ENCODE measurements at places on chromosomes 4 and X.

DNA sequence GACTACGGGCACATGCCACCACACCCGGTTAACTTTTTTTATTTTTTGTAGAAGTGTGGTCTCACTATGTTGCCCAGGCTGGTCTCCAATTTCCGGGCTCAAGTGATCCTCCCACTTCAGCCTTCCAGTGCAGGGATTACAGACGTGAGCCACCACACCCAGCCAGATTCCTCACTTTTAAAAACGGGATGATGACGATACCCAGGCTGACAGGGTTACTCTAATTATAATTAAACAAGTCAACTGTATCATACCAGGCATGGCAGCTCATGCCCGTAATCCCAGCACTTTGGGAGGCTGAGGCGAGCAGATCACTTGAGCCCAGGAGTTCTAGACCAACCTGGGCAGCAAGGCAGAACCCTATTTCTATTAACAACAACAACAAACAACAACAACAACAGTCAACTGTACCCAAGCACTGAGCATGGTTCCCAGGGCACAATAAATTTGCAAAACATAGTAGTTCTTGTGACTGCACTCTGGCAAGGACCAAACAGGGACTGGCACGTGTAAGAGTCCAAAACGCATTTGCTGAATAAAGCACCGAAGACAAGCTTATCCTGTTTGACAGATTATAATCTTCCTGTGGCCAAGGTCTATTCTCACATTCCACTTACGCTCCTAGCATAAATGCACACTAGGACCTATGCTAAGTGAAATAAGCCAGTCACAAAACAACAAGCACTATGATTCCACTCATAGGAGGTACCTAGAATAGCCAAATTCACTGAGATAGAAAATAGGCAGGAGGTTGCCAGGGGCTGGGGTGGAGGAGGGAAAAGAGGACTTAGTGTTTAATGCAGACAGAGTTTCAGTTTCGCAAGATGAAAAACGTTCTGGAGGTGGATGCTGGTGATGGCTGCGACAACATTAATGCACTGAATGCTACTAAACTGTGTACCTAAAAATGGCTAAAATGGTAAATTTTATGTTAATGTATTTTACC, 77.5 kb downstream of the IRF2 start:
- DNase-seq: no peak

GRCh38 chrX:41240509-41240908, 93.5 kb upstream of the DDX3X start:
- DNase-seq: no peak

DNA sequence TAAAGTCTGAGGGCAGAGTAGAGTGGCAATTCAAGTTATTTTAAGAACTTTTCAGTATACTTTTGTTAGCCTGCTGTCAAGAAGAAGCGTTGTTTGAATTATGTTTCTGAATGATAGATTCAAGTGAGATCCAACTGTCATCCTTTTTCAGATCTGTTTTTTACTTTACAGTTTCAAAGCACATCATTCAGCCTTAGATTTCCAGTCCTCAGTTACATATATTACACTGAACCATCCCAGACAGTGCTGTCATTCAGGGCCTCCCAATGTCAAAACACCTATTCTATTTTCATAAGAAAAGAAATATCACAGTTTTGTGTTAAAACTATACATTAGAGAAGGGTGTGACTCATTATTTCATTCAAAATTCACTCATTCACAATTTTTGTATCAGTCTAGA, 856.9 kb downstream of the ADGRL3 start:
- DNase-seq: no peak

DNA sequence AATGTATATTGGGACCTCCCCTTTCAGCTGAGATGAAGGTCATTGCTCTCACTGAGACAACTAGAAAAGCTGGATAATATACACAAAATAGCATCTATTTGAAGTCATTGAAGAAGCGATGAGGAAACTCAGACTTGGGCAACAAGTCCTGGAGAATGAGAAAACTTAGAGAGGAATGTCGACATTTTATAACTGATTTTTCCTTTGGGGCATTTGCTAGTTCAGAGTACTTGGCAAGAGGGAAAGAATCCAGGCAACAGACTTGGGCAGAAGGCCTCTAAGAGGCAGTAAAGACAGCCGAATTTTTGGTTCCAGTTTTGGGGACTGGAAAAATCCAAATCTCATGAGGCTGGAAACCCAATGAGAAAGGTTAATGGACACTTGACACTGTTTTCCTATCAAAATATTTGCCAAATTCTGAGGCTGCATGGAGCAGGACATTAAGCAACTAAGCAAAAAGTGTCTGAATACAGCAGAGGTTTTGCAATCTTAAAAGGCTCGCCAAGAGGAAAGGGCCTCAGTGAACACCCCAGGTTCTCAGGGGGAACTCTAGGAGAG, 21.0 kb upstream of the ANXA5 start:
- DNase-seq: no peak

GRCh38 chrX:130885996-130886395, 17.0 kb downstream of the ENOX2 start:
- no peak for DNase-seq

GRCh38 chr4:31702326-31702725, 982.2 kb downstream of the PCDH7 start:
- DNase-seq: no peak

- no peak for DNase-seq
Measured at GRCh38 chr4:71862315-71862714, 78.4 kb upstream of the GC start.

- no peak for DNase-seq
Measured at GRCh38 chr4:123587983-123588494, 191.4 kb downstream of the SPRY1 start.

DNA sequence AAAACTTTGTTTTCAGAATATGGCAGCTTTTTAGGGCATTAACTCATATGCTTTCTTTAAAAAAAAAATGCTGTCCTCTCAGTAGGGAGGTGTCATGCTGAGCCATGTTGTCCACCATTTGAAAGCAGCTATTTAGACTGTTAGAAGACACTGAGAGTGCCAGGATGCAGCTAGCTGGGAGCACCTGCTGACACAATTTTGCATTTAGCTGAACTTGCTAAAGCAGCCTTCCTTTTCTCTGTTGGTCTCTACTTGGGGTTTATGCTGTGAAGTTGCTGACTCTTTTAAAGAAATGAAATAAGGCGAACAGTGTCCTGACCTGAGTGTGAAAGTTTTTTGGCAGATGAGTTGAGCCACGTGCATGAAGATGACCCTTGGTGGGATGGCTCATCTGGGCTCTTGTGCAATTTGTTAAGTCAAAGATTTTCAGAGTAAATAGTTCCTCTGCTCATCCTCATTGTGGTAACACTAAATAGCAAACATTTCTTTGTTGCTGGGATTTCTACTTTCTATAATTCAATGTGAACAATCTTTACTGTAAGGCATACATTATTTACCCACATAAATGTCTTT, 64.5 kb downstream of the CDS1 start:
- DNase-seq: no peak

DNA sequence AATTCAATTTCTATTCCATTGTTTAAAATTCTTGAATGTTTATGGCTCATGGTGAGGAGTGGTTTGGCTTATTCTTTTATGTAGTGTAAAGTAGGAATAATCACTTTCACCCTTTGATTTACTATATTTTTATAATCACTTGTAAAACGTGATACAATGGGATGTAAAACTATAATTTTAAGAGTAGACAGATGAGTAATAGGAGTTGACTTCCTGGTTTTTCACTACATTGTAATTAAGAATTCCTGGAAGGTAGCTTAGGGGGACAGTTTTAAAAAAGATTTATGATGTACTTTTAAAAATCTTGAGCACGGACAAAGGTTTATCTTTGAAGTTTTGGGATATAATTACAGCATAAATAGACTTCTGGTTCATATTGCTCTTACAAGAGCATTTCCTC, 65.3 kb downstream of the PDGFC start:
- no peak for DNase-seq

DNA sequence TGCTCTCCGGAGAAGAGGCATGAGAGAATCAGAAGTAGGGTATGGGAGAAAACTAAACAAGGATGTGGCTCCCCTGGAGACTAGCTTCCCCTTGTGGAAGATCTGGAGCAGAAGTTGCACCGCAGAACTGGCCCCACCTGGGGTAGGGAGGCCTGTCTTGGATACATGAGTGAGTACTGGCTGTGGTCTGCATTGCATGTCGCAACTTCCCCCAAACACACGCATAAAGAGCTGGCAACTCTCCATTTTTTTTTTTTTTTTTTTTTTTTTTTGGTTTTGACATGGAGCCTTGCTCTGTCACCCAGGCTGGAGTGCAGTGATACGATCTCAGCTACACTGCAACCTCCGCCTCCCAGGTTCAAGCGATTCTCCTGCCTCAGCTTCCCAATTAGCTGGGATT, 119.9 kb downstream of the EGF start:
- DNase-seq: no peak

DNA sequence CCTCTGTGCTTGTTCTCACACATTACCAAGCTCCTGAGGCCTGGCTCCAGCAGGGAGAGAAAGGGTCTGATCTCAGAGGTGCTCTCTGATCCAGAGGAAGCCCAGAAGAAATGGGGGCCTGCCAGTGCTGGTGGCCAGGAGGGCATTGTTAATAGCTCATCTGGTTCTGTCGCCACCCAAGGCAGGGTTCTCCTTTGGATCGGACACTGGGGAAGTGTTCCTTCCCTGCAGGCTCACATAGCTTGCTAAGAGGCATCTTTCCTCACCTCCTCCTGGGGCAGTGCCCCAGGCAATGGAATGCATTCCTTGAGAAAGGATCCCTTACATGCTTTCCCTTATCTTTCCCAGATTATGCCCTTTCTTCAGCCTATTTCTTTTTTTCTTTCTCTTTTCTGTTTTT, 53.8 kb downstream of the RBM47 start:
- no peak for DNase-seq

DNA sequence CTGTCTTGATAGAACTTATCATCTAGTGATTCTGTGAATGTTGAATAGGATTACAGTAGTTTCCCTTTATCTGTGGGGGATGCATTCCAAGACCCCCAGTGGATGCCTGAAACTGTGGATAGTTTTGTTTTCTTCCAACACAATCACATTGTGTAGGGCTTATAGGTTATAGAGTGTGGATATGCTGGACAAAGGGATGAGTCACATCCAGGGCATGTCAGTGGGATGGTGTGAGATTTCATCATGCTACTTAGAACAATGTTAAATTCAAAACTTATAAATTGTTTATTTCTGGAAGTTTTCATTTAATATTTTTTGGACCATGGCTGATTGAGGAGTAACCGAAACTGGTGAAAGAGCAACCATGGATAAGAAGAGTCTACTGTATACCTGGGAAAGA, 432.3 kb upstream of the ATOH1 start:
- DNase-seq: no peak

- DNase-seq: no peak
Measured at GRCh38 chr4:83231620-83232076, 53.0 kb downstream of the COQ2 start.

GRCh38 chrX:39764441-39764914, 333.3 kb downstream of the BCOR start:
- DNase-seq: no peak

- no peak for DNase-seq
Measured at GRCh38 chr4:169153481-169154087, 117.2 kb downstream of the SH3RF1 start.

DNA sequence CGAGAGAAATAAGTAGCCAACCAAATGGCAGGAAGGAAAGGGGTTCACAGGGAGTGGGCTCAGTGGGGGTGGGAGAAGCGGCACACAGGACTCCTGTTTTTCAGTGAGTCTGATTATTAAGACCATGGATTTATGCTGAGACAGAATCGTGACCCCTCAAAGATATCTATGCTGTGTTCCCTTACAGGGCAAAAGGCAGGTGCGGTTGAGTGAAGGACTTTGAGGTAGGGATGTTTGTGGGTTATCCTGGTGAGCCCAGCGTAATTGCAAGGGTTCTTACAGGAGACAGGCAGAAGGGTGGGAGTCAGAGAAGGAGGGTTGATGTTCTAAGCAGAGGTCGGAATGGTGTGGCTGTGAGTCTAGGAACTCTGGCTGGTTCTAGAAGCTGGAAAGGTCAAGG, 73.0 kb downstream of the EVC start:
- DNase-seq: no peak

- DNase-seq: no peak
Measured at GRCh38 chr4:154507156-154507555, 15.6 kb upstream of the DCHS2 start.

DNA sequence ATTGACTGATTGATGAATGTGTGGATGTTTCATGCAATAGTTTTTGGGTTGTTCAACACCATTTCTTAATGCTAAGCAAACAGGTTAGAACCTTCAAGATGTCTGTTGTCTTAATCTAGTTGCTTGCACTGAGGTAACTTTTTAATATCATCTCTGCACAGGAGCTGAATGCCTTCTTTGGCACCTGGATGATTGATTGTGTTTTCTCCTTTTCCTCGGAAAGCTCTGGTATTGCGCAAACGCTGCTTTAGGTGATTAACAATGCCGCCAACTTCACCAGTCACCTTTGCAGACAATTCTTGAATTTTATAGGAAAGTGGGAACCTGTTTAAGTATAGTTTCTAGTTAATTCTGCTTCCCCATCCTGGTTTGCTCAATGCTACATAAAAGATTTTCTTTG, 48.2 kb downstream of the RTL9 start:
- DNase-seq: no peak

DNA sequence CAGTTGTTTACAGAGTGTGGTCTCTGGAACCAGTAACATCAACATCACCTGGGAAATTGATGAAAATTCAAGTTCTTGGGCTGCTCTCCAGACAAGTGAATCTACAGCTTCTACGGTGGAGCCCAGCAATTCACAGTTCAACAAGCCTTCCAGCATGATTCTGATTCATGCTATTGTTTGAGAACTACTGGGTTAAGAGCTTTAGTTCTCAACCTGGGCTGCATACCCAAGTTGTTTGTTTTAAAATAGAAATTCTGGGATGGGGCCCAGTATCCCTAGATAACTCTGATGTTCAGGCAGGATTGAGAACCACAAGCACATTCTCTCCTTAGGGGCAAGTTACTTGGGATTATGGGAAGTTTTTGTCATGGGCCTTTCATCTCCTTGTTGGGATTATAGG, 37.9 kb upstream of the PGK1 start:
- DNase-seq: no peak

GRCh38 chr4:107862658-107863057, 37.9 kb downstream of the SGMS2 start:
- no peak for DNase-seq

- no peak for DNase-seq
Measured at GRCh38 chr4:74223801-74224200, 65.9 kb downstream of the MTHFD2L start.

- DNase-seq: no peak
Measured at GRCh38 chr4:101762025-101762424, 28.5 kb upstream of the BANK1 start.

DNA sequence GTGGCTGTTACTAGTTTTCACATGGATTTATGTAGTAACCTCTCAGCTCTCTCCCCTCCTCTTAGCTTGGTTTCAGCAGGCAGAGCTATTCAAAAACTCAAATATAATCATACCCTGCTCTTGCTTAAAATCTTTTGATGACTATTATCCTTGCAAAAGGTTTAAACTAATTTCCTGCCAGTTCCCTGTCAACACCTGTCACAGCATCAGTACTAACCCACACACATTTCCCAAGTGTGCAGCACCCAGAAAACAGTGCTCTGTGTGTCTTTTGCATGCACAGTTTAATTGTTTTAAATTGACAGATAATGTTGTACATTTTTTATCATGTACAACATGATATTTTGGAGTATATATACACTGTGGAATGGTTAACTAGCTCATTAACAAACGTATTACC, 202.0 kb downstream of the PAPSS1 start:
- no peak for DNase-seq

- DNase-seq: no peak
Measured at GRCh38 chr4:38523524-38524448, 140.2 kb upstream of the KLF3 start.

Data from activated CD8-positive, alpha-beta memory T cell treated with anti-CD3 and anti-CD28 coated beads for 1 hour (primary cell).